ENCODE measurements at places on chromosomes 7 and 10. TPM values are rescaled to one million over a fixed set of nuclear protein-coding genes. Genes with fewer than 3 reads are reported as not detected.

GRCh38 chr10:20207653-20208052, 391.4 kb downstream of the PLXDC2 start:
- no peak for DNase-seq

DNA sequence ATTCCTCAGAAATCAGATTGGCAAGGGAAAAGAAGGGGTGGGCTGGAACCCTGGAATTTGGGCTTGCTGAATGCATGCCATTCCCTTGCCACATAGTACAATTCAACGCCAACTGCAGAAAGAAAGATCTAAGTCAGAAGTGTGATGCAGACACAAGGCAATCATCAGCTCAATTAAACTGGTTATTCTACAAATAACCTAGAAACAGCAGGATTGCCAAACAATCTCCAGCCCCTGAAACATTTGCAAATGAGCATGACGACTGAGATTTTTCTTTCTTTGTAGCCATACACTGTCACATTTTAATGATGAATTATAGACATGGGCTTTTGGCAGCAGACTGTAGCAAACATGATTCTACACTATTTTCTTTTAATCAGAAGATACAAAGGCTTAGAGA, 16.5 kb upstream of the CREB5 start:
- no peak for DNase-seq

DNA sequence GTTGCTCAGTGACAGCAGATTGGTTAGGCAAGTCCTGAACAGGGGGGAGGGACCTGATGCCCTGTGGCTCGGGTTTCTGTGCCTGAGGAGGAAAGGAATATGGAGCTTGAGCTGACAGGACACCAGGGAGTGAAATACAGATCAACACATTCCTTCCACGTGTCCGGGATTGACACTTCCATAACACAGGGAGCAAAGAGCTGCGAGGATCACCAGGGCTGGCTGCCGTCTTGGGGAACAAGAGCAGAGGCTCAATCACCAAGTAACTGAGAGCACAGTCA, 36.7 kb upstream of the EFCAB10 start:
- DNase-seq = no peak

The FOXP2 gene
- 228 TPM for total RNA-seq

- no peak for DNase-seq
These were observed 173.0 kb downstream of the SKAP2 start for GRCh38 chr7:26691406-26691805.

GRCh38 chr7:83613232-83613631, 35.7 kb downstream of the SEMA3E start:
- no peak for DNase-seq

Data from cerebellum (tissue), 4 donors.